Effector CD4-positive, alpha-beta T cell (primary cell): ENCODE measurements at places on chromosomes 7 and 10.
A peak's percentile ranks its signal among the peaks of the same experiment; 100 is the strongest.

DNA sequence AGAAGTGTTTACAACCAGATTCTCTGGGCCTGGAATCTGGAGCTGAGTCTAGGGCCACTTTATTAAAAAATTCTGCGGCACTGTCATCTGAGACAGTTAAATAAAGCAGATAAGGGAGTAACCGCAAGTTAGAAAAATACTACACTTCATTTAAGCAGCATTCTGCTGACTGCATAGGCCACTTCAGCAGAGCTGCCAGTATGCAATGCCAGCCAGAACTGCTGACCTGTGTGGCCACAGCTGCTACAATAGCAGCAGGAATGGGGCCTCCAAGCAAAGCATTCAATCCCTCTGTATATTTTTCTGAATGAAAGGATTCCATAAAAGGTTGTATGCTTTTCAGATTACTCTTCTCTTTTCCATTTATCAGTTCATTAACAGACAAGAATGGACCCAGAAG, 136.0 kb downstream of the COL28A1 start:
- DNase-seq: no peak

GRCh38 chr10:21496343-21497176, 28.9 kb downstream of the SKIDA1 start:
- DNase-seq: peak; percentile 46

- DNase-seq: no peak
These were observed 253.0 kb downstream of the RPS24 start for GRCh38 chr10:78286668-78287067.

- no peak for DNase-seq
These were observed 78.5 kb downstream of the ETV1 start for GRCh38 chr7:13910805-13911551.

- no peak for DNase-seq
These were observed 9.2 kb downstream of the JMJD1C start for GRCh38 chr10:63456437-63457210.

GRCh38 chr7:382043-382400, 92.1 kb downstream of the FOXL3 start:
- DNase-seq: no peak

- DNase-seq: no peak
These were observed 104.9 kb upstream of the KCND2 start for GRCh38 chr7:120168066-120168465.

GRCh38 chr7:455110-455928, 64.3 kb downstream of the PDGFA start:
- no peak for DNase-seq

- no peak for DNase-seq
These were observed 119.5 kb downstream of the APBB1IP start for GRCh38 chr10:26557641-26558014.

GRCh38 chr10:26336979-26337378, 101.2 kb upstream of the APBB1IP start:
- no peak for DNase-seq

DNA sequence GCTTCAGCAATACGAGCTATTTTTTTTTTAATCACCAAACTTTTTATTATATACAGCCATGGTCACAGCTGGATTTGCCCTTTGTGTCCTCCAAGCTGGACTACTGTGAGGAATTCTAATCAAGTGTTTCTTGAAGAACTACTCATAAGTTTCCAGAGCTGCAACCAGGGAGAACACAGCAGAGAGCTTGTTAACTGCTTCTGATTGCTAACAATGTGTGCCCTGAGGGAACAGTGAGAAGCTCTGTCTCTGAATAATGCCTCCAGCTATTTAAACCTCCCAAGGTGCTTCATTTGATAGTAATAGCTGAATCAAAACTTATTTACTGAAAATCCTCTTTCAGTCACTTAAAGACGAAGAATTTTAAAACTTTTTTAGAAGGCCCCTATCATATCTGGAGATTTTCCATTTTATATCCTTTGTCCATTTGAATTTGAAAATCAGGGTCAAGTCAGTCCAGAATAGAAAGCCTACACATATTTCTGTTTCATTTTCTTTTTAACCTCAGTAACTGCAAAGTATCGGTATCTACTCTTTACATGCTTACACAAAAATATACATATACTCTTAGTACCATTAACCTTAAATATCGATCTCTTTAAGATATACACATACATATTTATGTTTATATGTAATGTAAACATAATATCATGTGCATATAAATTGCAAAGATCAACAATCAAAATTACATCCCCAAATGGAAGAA, 1024.2 kb downstream of the GRM8 start:
- no peak for DNase-seq

DNA sequence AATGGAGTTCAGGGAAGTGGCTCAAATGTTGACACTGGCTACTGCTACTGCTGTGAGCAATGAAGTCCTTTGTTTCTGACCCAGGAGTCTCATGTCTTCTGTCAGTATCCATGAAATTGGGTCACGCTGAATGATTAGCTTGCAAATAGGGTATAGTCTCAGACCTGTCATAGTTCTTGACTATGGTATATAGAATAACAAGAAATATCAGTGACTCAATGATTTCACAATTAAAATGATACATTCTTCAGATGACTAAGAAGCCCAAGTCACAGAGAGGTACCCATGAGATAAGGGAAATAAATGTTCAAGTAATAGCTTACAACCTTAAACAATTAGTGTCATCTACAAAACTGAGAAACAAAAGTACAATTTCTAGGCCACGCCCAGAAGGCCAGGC, 89.3 kb downstream of the LYZL2 start:
- DNase-seq: no peak

DNA sequence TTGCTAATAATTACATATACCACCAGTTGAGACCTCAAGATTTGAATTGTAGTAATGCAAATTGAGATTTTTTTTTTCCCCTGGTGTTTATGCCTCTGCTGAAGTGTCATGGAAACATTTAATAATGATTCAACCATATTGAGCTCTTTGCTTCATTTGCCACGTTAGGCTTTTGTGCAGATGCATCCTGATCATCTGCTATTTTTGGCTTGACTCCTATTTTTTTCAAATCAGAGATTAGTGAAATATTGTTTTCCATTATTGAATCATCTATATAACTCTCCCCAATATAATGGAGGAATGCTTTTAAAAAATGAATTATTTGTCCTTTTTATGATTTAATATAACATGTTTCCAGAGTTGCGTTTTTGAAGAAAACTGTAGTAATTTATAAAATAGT, 115.1 kb downstream of the SRI start:
- DNase-seq: no peak

DNA sequence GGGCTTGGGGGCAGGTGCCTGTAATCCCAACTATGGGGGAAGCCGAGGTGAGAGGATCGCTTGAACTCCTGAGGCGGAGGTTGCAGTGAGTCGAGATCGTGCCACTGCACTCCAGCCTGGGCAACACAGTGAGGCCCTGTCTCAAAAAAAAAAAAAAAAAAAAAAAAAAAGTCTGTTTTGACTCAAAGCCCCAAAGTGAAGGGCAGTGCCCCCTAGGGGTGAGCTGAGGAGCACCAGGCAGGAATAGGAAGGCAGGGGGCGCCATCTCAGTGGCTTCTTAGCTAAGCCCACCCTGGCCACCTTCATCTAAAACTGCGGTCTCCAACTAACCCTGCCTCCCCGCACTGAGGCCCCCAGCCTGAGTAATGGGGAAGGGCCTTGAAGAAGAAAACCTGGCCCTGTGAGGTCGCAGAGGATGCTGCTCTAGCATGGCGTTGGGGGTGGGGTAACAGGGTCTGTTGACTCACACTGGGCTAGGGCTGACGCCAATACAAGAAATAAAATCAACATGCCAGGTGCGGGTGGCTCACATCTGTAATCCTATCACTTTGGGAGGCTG, 9.8 kb downstream of the PODXL start:
- DNase-seq: peak; percentile 11

DNA sequence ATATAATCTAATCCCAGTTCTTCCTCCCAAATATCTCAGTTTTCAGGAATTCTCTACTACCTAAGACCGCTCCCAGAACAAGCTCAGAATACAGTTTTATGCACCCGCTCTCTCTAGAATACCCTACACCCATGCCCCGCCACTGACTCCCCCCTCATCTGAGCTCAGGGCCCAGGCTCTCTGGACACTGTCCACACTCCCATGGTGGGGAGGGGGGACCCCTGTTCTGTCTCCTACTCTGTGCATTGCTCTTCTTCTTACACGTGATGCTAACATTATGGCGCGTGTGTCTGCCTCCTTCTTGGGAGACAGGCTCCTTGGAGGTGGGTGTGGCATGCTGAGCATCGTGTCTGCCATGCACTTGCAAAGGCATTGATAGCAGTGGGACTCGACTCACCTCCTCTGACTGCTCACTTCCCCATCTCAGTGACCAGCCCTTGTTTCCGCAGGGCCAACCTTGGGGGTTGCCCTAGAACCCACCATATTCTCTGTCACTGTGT, 127.9 kb downstream of the TCERG1L start:
- no peak for DNase-seq

- no peak for DNase-seq
These were observed 13.6 kb downstream of the OPALIN start for GRCh38 chr10:96345222-96345621.

DNA sequence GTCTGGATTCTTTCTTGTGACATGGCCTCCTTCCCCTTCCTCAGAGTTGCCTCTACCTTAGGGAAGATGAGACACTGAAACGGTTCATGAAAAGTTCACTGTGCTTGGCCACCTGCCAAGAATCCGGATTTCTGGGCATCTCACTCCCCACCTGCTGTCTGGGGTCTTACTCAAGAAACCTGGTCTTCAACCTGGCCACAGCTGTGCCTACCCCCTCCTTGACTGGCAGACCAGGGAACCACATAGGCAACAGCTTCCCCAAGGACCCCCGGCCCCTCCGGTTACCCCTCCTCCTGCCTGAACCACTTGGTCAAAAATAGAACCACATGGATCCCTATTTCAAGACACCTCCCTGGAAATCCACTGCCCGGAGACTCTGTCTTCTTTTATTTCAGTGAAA, 58.7 kb upstream of the NANOS1 start:
- no peak for DNase-seq

DNA sequence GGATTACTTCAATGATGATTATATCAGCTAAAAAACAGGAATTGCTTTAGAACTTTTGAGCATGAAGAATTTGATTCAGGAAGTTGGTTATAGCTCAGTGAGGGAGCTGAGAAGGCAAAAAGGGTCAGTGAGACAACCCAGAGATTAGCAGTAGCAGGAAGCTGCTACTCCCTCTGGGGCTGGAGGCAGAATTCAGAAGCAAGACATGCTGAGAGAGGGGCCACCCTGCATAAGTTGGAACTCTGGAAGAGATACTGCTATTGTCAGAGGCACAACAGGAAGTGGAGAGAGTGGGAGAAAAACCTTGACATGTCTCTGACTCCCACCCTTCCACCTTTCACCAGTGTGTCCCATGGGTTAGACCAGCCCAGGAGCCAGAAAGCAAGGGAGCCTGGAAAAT, 488.7 kb downstream of the ADRA2A start:
- no peak for DNase-seq

DNA sequence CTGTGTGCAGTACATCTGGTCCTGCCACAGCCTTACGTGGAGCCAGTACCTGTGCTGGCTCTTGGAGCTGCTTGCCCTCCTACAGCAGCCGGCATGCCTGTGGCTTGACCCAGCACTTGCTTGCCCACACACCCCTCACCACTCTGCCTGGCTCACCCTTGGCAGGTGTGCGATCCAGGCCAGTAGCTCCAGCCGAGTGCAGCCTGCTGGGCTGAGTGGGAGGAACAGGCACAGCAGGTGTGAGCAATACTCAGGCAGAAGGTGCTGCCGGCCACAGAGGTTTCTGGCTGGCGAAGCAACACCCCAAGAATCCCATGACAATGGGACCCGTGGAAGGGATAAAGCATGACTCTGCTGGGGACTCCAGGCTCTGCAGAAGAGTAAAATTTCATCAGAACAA, 173.5 kb upstream of the ADCY1 start:
- DNase-seq: no peak

GRCh38 chr10:103933557-103934121, 15.7 kb upstream of the STN1 start:
- no peak for DNase-seq

GRCh38 chr10:22345301-22346095, at the start of gene SPAG6:
TSS of gene SPAG6 (plus strand) at chr10:22345496. CDS start at chr10:22345612, 116 bp downstream.
- no peak for DNase-seq

GRCh38 chr7:1767524-1767923, 97.4 kb downstream of the ELFN1 start:
- DNase-seq: no peak

GRCh38 chr7:33919449-33919848, 14.1 kb downstream of the BMPER start:
- no peak for DNase-seq

DNA sequence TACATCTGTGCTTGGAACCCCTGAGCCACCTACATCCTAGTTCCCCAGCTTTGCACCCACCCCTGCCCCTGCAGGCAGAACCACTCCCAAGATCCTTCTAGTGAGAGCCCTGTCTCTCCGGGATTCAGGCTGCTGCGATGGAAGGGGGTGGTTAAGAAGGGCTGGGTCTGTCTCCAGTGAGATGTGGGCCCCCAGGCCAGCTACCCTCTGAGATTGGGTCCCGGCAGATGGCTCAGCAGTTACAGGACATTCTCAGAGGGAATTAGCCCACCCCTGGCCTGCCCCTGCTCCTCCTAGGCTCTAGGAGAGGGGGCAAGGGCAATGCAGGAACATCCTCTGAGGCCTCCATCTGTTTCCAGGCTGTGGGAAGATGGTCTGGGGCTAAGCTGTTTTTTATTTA, 27.7 kb downstream of the SLC29A3 start:
- no peak for DNase-seq

DNA sequence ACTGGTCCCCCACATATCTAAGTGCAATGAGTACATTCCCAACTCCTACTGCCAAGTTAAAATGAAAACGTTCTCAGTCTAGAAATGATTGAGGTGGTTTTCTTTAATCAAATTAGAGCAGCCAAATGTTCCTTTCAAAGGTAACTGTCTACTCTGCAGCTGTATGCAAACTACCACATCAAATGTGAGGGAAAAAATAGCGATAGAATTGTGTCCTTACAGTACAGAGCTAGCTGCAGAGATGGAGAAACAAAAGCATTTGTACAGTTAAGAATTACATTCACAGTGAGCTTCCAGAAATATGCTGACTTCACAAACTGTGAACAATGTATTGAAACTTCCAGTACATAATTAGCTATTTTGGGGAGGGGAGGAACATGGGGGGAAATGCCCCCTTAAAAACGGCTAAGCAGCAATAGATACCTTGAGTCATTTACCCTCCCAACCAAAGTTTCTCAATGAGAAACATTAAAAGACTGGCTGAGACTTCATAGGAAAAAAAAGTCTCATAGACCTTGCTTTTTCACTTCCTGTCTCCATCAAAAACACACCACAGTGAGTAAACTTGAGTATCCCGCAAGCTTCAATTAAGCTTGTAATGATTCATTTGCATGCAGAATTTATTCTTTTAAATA, 22.9 kb downstream of the CDK6 start:
- no peak for DNase-seq

- peak; percentile 78 for DNase-seq
These were observed at the start of gene ZDHHC4 for GRCh38 chr7:6577369-6578113. TSS of gene ZDHHC4 (plus strand) at chr7:6577454. CDS start at chr7:6580562, 3,108 bp downstream.

DNA sequence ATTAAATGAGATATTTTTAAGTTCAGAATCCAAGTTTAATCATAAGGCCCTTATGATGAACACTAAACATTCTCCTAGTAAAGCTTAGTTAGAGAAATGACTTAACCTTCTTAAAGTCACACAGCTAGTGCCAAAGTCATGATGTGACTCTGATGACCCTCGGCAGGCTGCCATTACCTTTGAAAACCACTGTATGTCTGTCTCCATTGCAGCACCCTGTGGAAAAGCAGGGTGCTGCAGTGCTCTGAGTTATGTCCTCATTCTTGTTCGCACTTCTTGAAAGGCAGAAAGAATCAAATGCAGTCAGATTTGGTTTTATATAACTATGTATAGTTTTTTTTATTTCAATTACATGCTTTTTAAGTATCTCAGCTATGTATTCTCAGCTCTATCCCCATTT, 105.0 kb downstream of the PHTF2 start:
- DNase-seq: no peak

GRCh38 chr10:49093922-49094321, 21.4 kb downstream of the VSTM4 start:
- DNase-seq: no peak
